ENCODE measurements at places on chromosomes 12 and 14.

DNA sequence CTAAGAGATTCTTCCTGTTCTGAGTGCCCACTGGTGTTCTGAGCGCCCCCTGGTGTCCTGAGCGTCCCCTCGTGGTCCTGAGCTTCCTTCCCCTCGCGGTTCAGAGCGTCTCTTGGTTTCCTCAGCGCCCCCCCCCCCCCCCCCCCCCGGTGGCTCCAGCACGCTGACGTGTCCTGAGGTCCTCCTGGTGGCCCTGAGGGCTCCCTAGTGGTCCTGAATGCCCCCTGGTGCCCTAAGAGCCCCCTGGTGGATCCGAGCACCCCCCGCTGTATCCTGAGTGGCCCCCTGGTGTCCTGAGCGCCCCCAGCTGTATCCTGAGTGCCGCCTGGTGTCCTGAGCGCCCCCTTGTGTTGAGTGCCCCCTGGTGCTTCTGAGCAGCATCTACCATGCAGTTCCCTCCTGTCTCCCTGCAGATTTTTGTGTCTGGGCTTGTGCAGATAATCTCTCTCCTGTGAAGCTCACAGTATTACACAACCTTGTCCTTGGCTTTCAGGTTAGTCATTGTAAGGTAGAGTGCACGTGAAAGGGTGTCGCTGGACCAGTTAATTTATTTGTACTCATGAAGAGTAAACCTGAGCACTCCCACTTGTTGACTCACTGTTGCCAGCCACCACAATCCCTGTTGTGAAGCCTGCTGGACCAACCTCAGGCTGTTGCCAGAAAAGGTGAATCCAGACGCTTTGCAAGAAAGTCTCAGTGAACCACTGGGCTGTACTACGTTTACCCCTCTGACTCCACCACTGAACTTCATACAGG lies 1168.4 kb downstream of the TMEM121 start:
- DNase-seq = peak; percentile 31

DNA sequence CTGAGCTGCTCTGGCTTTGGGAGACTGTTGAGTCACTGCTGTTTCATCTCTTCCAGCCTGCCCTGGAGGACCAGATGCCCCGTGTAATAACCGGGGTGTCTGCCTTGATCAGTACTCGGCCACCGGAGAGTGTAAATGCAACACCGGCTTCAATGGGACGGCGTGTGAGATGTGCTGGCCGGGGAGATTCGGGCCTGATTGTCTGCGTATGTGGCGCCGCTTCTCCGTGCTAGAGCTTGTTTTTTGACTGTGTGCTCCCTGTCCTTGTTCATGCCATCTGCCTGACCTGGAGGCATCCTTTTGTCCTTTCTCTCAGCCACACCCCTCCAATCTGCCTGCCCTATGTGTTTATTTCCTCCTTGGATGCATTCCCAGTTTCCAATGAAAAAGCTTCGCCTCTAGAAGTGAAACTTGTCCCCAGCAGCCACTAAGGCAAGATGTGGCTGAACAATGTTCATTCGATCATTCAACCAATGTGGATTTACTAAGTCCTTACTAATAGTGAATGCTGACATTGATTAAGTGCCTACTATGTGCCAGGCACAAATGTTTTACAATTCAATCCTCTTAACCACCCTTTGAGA lies 98.6 kb downstream of the NT5DC3 start:
- no peak for DNase-seq

GRCh38 chr14:104313674-104314073 lies 175.3 kb downstream of the KIF26A start:
- no peak for DNase-seq

- no peak for DNase-seq
Measured at GRCh38 chr14:90583427-90583826, 186.6 kb downstream of the CALM1 start.

DNA sequence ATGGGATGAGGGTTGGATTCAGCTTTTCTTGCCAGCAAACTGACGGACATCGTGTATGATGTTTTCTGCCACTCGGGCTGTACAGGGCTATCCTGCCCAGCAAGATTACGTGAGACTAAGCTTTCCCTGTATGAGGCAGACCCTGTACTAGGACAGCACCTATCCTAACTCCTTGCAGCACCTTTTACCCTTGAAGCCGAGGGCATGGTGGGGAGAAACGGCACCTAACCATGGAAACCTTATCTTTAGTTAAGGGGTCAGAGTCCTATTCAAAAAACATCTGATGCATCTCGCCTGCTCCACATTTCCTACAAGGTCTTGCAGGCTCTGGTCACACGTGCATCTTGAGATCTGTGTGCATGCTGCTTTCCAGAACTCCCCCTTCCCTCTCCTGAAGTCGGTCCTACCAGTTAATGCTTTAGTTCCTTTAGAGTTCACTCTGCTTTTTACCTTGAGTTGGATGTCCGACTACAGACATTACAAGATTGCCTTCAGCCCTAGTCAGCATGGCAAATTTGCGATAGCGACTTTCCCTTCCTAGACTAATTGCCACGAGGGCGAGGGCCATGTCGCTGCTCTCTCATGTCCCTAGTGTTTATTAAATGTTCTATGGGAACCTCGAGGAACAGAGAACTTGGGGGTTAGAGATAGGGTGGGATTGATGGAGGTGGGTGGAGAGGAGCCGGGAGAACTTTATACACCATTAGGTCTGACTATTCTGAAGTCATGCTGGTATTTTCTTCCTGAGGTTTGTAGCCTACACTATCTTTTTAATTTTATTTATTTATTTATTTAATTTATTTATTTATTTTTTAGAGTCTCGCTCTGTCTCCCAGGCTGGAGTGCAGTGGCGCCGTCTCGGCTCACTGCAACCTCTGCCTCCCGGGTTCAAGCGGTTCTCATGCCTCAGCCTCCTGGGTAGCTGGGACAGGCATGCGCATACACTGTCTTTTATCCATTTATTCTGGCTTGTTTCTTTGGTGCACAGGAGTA lies 6.6 kb downstream of the RAN start:
- no peak for DNase-seq

DNA sequence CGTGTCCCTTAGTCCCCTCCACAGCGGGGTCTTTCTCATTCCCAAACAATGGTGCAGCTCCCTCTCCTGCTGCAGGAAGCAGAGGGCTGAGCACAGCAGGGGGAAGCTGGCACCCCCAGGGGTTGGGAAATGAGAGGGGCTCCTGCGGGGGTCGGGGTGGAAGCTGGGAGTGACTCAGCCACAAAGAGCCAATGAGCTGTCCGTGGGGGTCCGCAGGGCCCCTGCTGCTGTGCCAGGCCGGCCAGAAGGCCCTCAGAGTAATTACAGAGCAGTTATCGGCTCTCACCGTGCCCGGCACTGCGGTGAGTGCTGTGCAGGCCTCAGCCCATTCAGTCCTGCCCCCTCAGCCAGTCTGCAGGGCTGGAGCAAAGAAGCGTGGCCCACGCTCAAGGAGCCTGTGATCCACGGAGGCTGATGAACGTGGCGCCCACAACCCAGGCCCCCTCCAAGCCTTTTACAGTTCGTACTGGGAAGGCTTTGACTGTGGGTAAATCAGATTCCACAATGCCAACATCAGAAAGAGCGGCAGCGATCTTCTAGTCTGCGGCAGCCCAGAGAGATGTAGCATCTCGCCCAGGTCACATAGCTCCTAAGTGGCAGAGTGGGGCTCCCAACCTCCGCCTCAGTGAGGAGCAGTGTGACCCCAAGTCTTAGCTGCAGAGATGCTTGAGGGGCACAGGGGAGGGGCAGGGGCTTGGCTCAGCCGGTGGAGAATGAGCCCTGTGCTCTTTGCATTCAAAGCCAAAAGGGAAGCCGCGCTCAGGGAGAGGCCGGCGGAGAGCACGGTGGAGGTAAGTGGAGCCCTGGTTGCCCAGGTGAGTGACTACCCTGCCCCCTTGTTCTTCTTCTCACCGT lies 43.4 kb downstream of the SLC6A12 start:
- DNase-seq = no peak

DNA sequence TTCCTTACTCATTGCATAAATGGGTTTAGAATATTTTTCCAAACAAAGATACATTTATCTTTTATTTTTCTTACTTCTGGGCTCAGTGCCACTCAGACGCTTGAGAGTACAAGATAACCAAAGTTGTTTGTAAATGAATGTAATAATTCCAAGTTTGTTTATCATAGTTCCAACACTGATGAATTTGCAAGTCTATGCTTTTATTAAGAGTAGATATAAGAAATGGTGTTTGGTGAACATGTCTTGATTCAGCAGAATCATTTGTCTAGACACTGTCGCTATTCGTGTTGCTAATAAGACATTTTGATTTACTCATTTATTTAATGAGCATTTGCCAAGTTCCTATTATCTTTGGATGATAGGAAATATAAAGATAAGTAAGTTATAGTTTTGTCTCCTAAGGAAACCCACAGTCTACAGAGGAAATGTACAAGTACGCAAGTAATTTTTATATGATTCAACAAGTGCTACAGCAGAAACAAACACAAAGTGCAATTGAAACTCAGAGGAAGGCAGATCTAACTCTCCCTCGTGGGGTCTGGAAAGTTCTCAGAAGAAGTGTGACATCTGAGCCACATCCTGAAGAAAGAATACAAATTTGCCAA lies 132.8 kb upstream of the FSCB start:
- no peak for DNase-seq

DNA sequence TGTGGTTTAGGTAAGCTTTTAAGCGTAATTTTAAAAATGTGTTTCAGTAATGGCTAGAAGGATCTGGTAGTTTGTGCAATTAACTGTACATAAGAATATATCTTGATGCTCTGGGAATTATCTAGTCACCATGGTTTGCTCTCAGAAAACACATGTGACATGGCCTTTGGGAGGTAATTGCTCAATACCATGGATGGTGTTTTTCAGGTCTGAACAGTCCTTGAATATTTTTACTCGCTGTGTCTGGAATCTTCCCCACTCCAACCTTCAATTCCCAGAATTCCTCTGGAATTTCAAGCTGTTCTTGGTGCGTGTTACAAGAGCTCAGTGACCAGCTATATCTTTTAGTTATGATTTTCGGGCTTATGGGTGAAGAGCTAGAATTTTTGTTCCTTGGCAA lies 85.3 kb downstream of the DAAM1 start:
- DNase-seq = no peak

DNA sequence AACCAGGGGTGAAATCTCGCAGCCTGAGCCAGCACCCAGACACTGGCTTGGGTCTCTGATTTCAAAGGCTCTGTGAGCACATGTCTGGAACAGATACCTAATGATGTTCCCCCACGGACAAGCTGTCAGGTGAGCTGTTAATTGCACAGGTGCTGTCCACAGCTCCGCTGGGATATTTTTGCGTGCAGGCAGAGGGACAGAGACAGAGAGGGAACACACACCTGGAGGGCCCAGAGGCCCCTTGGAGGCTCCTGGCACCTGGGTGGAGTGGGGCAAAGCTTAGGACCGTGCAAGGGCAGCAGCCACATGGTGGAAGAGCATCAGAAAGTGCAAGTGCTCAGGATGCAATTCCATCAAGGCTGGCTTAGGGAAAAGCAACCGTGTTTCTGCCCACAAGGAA lies 57.3 kb downstream of the ARL6IP4 start:
- DNase-seq = no peak

DNA sequence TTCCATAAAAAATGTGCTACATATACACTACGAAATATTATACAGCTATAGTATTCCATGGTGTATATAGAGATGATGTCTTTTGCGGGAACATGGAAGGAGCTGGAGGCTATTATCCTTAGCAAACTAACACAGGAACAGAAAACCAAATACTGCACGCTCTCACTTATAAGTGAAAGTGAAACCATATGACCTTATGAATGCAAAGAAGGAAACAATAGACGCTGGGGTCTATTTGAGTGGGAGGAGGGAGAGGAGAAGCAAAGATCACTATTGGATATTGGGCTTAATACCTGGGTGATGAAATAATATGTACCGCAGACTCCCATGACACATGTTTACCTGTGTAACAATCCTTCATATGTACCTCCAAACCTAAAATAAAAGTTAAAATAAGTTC lies 142.8 kb downstream of the LRFN5 start:
- DNase-seq = no peak

GRCh38 chr12:47887529-47887928 lies 17.3 kb downstream of the VDR start:
- no peak for DNase-seq

DNA sequence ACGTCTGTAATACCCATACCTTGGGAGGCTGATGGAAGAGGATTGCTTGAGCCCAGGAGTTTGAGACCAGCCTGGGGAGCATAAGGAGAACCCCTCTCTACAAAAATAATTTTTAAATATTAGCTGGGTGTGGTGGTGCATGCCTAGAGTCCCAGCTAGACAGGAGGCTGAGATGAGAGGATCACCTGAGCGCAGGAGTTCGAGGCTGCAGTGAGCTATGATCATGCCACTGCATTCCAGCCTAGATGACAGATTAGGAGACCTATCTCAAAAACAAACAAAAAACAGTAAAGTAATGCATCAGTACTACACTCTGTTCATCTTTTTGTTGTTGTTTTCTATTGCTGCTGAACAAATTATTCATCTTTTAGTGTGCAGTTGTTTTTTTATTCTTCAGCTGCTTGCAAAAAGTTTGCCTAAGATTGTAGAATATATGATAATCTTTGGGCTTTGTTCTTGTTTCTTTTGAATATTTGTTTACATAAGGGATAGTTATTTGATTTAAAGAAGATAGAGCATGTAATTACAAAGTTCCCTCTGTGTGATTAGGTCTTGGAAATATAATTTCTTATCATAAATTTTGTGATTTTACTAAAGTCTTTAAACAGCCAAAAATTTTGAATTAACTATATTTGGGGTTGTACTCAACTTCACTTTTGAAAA lies 8.2 kb downstream of the ARHGAP5 start:
- DNase-seq = no peak

DNA sequence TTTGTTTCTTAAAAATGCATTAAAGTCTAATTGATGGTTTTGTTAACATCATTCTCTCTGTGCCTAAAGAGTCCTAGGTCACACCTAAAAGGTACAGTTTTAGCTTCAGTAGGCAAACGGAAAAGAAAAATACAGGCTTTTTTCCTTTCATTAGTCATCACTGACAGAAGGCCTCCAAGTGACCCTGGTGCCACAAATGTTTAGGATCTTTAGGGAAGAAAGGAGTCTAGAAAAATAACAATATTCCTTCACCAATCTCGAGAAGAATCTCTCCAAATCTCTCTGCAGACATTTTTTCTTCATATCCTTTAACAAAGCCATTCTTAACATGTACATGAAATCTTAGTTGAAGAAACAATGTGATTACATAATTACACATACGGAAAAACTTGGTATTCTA lies 2.0 kb downstream of the DENND5B start:
- no peak for DNase-seq

DNA sequence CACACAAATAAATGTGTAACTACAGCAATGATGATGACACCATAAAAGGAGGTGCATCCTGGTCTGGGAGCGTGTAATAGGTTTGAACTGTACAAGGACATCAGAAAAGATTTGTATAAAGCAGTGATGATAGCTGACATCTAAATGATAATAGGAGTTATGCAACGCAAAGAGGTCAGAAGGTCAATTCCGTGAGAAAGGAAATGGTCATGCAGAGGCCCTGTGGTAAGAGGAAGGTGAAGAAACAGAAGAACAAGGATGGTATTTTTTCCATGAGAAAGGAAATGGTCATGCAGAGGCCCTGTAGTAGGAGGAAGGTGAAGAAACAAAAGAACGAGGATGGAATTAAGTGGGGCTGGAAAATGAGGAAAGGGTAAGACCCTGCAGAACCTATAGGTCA lies 106.7 kb upstream of the TMPO start:
- no peak for DNase-seq

- no peak for DNase-seq
Measured at GRCh38 chr14:73795974-73796373, 55.7 kb upstream of the PTGR2 start.
